Activated CD4-positive, alpha-beta T cell treated with anti-CD3 and anti-CD28 coated beads for 24 hours (primary cell): ENCODE measurements at places on chromosomes 4 and X.

DNA sequence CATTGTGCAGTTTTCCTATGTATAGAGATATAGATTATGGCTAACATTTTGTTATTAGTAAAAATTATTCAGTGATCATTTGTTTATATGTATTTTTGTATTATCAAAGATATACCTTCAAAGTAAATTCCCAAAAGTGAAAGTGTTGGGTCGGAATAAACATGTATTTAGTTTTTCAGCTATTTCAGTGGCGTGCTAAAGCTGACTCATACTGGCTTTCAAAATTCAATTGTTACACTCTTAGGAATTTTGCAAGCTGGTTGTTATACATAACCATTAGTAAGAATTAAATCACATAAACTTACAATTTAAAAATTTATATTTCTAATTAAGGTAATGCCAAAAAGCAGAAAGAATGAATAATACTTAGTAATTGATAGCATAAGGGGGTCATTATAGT lies 288.4 kb upstream of the NRK start:
- no peak for DNase-seq

DNA sequence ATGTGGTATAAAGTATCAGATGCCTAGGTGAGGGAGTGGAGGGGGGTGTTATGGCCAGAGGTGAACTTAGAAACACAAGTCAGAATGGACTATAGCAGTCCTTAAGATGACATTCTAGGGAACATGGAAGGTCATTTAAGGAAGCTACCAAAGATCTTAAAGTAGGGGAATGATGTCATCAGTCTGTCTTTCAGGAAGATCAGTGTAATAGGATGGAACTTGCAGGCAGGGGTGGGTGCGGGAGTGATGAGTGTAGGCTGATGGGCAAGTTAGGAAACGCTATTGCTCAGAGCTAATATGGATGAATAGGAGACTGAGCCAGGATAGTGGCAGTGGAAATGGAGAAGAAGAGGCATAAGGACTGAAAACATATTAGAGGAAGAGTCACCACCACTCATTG lies 27.5 kb upstream of the CWH43 start:
- no peak for DNase-seq

GRCh38 chr4:5928274-5928673 lies 35.4 kb upstream of the CRMP1 start:
- DNase-seq, result no peak

DNA sequence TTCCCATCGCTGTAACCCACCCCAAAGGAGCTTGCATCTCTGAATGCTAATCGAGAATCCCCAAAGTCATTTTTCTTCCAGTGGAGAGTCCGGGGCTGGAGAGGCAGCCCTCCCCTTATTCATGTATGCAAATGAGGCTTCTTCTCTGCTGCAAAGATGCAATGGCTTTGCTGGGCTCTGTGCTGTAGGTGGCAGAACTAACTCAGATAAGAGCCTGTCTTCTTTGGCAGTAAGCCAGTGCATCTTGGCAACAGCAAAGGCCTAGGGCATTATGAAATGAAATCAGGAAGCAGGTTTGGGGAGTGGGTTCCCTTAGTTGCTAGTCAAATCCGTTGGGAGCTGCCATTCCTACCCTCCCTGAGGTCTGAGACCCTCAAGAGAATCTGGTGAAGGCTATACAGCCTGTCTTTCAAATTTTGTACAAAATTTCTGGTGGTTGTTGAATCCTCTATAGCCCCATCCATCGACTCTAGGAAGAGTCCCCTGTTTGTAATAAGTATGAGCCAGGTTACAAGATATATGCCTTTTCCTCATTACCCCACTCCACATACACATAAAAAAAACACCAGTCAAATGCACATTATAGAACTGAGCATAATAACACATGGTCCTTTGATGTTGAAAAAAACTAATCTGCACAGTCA lies 290.6 kb upstream of the TAPT1 start:
- DNase-seq, result no peak

DNA sequence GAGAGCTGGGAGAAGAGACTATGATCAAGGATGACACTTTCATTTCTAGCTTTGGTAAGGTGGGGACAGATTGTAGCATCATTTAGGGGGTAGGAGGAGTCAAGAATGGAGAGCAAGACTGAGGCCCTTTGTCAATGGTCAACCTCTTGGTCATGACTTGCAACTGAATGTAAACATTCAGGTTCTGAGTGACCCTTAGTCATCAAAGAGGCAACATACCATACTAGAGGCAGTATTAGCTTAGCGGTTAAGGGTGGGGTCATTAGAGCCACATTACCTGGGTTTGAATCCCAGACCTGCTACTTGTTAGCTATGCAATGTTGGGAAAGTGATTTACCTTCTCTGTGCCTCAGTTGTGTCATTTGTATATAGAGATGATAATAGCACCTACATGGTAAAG lies 76.5 kb downstream of the MED28 start:
- DNase-seq, result no peak

- DNase-seq, result no peak
Observed at GRCh38 chr4:8290701-8290970, 21.1 kb downstream of the HTRA3 start.
